ENCODE measurements at places on chromosomes 5 and 9.

GRCh38 chr9:95669253-95669652, 152.5 kb upstream of the PTCH1 start:
- DNase-seq: no peak

GRCh38 chr9:21679432-21679831, 123.0 kb upstream of the MTAP start:
- no peak for DNase-seq

- no peak for DNase-seq
Observed at GRCh38 chr5:134606726-134607125, 25.9 kb downstream of the SAR1B start.

- DNase-seq: no peak
Observed at GRCh38 chr9:127102176-127102575, 20.3 kb downstream of the ANGPTL2 start.

- peak; percentile 89 for DNase-seq
Observed at GRCh38 chr9:107749787-107750444, 260.3 kb upstream of the KLF4 start.

DNA sequence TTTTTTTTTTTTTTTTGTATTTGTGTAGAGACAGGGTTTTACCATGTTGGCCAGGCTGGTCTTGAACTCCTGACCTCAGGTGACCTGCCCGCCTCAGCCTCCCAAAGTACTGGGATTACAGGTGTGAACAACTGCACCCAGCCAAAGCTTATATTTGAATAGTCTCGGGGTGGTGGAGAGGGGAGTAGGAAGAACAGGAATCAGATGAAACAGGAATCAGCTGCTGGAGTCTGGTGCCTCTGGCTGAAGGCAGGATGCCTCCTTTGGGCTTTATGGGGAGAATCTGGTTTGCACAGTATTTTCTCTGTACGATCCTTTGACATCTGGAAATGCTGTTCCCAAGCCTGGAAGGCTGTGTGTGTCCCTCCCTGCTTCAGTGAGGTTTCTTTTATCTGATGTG, 10.9 kb downstream of the C5orf52 start:
- DNase-seq: no peak

DNA sequence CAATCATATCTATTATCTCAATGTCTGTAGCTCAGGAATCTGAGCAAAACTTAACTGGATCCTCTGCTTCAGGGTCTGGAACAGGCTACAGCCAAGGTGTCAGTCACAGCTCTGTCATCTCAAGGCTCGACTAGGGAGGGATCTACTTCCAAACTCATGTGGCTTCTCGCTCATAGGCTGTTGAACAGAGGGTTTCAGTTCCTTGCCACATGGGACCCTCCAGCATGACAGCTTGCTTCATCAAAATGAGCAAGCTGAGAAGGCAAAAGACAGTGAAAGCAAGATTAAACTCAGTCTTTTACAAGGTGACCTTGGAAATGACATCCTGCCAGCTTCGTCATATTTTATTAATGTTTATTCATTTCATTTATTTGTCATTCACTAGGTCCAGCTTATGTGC, 111.7 kb downstream of the GADD45G start:
- DNase-seq: no peak

DNA sequence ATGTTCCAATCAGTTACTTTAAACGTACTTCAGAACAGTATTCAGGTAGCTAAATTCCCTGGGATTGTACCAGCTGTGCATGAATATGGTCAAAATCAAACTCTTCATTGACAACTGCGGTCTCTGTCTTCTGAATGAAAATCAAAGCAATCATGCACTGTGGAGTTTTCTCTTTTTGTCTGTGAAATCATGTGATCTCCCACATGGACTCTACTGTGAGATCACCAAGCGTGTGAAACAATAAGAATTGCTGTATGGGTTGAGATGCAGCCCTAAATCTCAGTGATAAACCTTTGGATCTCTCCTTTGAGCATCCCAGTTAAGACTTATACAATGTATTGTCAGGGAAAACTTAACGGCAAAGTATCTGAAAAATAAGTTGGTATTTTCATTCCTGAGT, 6.1 kb downstream of the NRG2 start:
- no peak for DNase-seq

GRCh38 chr9:126690431-126691051, 76.8 kb downstream of the LMX1B start:
- DNase-seq: no peak

DNA sequence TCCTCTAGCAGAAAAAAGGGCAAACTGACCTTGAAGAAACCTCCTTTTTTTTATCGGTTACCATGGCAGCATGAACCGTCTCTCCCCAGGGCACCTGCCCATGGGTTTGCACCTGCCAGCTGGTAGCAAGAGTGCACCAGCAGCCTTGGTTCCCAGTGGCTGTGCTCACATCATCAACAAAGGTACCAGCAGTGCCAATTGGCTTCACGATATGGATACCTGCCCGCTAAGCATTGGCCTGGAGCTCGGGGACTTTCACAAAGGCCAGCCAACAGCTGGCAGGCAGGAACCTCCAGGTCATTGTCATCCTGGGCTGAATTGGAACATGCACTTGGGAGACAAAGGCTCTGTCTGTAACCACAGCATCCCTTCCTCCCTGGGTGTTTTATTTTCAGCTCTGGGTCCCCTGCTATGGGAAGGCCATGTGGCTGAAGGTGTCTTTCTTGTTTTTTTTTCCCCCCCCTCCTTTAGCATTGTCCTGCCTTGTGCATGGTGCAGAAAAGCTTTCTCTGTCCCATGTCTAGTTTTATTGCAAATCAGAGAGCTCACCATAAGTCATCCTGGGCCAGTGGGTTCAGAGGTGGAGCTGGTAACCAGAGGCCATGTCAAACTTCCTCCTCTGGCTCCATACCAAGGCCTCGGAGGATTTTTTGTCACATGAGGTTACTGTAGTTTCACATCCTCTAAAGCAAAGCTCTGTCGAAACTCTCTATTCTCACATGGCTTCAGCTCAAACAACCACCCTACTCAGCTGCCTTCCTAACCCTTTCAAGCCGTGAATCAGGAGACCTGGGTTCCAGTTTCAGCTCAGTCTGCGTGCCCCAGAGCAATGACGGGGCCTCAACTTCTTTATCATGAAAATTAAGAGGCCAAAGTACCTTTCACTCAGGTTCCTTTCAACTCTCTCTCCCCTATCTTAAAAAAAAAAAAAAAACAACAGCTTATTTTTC, 145.5 kb upstream of the MAP3K1 start:
- DNase-seq: no peak

All from HS-27A (cell line).